ENCODE measurements at places on chromosomes 2 and 18. TPM values are rescaled to one million over a fixed set of nuclear protein-coding genes. Genes with fewer than 3 reads are reported as not detected.

Gene CFC1
- total RNA-seq: 48.4 TPM

Gene B3GNT2
- total RNA-seq: 11.1 TPM

- no peak for DNase-seq
These were observed 19.3 kb downstream of the INPP5D start for GRCh38 chr2:233079473-233079877.

DNA sequence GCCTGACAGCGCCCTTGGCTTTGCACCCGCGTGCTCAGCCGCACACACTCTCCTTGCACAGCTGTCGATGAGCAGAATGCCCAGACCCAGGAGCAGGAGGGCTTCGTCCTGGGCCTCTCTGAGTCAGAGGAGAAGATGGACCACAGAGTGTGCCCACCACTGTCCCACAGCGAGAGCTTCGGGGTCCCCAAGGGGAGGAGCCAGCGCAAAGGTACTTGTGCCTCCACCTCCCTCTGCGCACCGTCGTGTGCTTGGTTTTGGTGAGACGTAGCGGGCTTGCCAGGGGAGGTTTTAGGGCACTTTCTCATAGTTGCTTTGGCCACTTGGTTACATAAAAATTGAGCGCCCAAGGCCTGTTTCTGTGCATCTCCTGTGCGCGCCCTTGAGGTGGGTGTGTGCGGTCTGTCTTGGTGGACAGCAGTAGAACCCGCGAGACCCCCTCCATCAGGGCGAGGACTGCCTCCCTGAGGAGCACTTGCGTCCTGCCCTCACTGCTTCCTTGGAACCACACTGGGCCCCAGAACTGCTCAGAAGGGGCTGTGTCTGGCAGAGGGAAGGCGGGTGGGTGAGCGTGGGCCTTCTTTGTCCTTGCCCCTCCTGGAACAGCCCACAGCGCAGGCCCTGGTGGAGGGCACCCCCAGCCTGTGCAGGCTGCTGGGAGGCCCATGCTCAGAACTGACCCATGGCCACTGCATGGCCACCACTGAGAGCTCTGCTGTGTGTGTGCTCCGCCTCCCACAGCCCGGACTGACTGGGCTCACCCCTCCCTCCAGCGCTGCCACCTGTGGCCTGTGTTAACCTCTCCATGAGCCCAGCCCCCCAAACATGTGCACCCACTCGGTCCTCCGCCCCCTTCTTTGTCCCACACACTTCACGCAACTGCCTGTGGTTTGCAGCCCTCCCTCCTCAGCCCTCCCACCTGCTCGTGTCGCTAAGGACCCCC is 95.9 kb downstream of the DGKD start:
- DNase-seq: no peak

DNA sequence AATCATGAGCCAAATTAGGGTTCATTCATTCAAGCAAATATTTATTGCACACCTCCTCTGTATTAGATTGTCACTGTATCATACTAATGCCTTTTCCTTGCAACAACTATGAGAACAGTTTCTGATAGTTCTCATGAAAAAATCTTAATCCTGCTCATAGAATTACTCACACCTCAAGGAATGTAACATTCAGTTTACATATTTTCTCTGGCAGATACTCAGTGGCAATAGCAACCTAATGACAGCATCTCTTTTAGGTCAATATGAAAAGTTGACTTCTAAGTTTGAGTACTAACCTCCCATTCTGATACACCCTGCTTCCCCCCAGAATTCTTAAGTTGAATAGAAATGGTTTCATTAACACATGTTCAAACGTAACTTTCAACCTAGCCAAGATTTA is 132.0 kb downstream of the VWC2L start:
- DNase-seq: no peak

Gene EMILIN1
- total RNA-seq: 20.2 TPM

GRCh38 chr2:26238311-26238958 is 6.0 kb downstream of the HADHA start:
- DNase-seq: peak; percentile 42

DNA sequence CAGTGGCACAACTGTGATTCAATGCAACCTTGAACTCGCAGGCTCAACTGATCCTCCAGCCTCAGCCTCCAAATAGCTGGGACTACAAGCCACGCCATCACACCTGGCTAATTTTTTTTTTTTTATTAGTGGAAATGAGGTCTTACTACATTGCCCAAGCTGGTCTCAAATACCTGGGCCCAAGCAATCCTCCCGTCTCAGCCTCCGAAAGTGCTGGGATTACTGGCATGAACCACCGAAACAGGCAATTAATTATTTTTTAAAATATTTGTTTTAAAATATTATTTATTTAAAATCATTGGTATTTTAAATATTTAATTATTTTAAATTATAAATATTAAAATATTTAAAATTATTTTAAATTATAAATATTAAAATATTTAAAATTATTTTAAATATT is 24.5 kb downstream of the SRBD1 start:
- no peak for DNase-seq

Gene IL36A
- not detected for total RNA-seq

- no peak for DNase-seq
These were observed 26.5 kb downstream of the BCL2 start for GRCh38 chr18:63292831-63293683.

- DNase-seq: no peak
These were observed 10.6 kb downstream of the RND3 start for GRCh38 chr2:150476809-150477302.

GRCh38 chr2:16685340-16685715 is 19.7 kb upstream of the CYRIA start:
- no peak for DNase-seq
